ENCODE measurements at places on chromosomes 6 and 20.

DNA sequence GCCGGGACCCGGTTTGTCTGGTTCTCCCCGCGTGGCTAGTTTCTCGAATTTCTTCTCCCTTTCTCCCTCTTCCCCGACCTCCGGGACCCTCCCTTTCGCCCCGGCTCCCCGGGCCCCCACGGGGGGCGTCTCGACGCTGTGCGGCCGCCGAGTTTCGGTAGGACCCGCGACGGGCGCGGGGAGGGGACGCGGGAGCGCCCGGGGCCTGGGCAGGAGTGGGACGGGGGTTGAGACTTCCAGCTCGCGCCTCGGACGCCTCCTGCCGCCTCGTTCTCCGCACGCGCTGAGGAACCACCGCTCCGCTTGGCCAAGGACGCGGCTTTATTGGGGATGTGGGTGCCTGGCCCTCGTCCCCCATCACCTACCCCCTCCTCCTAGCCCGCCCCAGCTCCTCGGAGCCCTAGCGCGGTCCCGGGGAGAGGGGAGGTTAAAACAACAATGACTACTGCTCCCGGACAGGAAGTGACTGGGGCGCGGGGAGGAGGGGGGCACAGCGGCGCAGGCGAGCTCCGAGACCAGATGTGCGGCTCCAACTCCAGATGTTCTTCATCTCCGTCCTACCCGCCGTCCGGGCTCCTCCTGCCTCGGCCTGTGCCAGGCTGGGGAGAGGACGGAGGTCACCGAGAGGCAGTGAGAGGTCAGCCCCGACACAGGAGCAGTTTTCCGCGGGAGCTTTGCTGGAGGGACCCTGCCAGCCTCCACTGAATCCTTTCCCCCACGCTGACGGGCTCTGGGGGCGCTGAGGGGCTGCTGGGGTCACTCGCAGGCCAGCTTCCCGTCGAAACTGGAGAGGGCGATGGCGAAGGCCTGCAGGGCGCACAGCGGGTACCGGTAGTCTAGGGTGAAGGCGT lies 917 bp upstream of the TEAD3 start:
- peak; percentile 33 for DNase-seq

DNA sequence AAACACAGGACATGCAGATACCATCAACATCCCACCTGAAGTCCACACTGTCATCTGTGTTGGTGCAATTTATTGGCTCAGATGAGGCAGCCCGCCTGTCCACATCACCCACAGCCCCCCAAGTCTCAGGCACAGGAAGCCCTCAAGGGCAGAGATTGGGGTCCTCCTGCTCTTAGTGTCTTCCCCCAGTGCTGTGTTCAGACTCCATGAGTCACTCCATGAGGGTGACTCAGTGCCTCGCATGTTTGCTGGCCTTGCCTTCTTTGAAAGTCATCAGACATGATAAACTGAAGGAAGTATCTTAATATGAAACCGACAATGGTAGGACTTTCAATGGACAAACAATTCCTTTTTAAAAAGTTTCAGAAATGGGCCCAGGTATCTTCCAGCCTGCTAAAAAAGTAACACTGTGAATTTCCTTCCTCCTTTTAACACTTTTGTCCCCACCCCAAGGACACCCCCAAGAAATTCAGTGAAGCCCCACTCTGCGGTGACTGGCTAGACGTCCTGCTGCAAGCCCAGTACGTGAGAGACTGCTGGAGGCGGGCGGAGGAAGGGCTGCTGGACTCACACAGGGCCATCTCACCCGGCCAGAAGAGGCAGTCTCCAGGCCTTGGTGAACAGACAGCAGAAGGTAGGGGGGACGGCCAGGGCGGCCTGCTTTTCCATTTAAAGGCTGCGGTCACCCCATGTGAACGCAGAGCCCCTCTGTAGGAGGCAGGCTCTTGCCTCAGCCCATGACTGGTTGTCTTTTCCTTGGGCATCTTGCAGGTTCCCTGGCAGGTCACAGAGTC lies 43.0 kb upstream of the KCNK16 start:
- DNase-seq, result no peak

DNA sequence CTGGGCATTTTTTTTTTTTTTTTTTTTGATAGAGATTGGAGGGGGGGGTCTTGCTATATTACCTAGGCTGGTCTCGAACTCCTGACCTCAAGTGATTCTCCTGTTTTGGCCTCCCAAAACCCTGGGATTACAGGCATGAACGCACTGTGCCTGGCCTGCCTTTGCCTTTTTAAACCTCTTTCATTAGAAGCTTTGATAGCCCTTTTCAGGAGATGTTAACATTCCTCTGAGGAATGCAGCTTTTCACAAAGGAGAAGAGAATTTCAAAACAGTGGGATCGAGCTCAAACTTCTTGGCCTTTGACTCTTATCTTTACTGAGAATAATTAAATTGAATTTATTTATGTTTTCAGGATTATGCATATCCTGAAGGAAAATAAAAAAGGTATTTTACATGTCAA lies 31.3 kb downstream of the SLC26A8 start:
- DNase-seq, result no peak

DNA sequence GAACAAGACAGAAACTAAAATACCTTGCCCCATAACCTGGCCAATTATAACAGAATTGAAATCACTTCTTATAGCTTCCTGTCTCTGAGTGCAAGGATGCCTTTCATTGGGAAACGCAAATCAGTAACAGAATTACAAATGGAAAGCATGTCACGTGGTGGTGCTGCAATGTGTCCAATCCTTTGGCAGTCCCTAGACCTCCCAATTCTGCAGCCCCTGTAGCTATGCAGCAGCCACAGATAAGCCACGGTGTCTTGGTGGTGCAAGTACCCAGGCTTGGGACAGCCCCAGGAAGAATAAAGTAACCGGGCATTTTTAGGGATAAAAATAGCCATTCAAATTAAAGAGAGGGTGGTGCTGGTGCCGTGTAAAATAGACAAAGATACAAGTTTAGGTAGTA lies 134.6 kb upstream of the CCN2 start:
- no peak for DNase-seq

- no peak for DNase-seq
Observed at GRCh38 chr20:23544133-23544532, 24.2 kb downstream of the CST9L start.

- no peak for DNase-seq
Observed at GRCh38 chr6:133807501-133807900, 81.4 kb upstream of the TCF21 start.

DNA sequence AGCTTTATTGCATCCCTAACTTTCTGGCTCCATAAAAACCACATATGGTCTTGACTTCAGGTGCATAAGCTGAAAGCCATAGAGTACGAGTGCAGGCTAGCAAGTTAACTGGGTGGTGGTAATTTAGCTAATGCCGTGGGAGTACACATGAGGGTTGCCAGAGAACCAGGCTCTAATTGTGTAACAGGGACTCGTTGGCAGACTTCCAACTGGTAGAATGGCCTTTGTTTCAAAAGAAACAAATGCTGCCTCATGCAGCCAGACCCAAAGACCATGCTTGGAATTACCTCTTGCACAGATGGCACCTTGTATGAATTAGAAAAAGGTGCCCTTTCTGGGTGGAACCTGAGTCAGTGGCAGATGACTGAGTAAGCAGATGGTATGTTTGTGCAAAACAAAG lies 73.2 kb downstream of the LY86 start:
- no peak for DNase-seq

GRCh38 chr6:42766163-42766670 lies 15.6 kb upstream of the BICRAL start:
- no peak for DNase-seq

Data from activated T-cell treated with anti-CD3 and anti-CD28 coated beads for 24 hours (primary cell).